Left cardiac atrium (tissue), 4 donors: ENCODE measurements at places on chromosomes 11 and 22.
A peak's percentile ranks its signal among the peaks of the same experiment; 100 is the strongest.

- DNase-seq, result peak; percentile 47
These were observed 6.5 kb upstream of the SPON1 start for GRCh38 chr11:13955971-13956421.

- no peak for DNase-seq
These were observed 1428.6 kb downstream of the LRRC4C start for GRCh38 chr11:40030867-40031266.

DNA sequence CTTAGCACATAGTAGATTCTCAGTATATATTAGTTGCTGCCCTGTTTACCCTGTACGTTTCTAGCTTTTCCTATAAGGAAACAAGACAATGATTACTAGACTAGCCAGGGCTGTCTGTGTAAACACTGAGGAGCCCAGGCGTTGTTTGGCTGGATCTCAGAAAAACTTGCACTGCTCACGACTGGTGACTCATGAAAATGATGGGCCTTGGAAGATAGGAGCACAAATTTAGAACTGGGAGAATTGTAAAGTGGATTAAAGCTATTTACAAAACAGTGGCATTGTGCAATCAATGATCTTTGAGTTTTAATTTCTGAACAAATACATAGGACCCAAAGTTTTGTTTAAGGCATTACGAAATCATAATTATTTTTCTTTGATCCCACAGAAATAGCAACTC, 276.9 kb downstream of the FAM76B start:
- peak; percentile 48 for DNase-seq

GRCh38 chr22:37263966-37264887, 18.1 kb upstream of the CYTH4 start:
- DNase-seq, result no peak

DNA sequence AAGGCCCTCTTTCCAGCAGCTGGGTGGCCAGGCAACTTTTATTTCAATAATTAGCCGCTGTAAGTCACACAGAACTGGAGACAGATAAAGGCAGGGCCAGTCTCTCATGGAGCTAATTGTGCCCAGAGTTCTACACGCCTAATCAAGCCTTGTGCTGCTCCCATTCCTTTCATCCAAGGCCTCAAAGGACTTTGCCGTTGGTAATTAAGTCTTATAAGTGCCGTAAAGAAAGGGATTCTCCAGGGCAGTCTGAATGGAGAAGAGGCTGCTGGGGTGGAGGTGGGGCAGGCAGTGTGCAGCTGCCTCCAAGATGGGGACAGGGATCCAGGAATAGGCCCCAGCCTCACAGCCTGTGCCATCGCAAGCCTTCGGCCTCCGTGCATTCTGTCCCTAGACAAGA, 357.9 kb downstream of the TENM4 start:
- DNase-seq, result no peak

- no peak for DNase-seq
These were observed 413.7 kb downstream of the TMEM135 start for GRCh38 chr11:87451395-87451794.

- DNase-seq, result no peak
These were observed 21.6 kb upstream of the FXYD6 start for GRCh38 chr11:117898059-117898458.

DNA sequence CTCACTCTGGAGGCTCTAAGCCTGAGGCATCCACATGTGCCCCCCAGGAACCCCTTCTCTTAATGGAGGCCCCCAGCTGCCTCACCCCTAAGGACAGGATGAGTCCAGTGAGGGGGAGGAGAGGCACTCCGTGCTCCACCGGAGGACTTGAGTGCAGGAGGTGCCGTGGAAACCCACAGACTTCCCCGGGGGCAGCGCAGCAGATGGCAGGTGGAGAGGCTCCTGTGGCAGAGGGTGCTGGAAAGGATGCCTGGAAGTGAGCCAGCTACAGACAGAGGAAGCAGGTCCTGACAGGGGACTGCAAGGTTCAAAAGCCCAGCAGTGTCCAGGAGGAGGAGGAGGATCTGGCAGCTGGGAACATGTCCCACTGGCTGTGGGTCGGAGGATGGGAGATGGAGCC, 1384.0 kb downstream of the TBC1D22A start:
- no peak for DNase-seq

DNA sequence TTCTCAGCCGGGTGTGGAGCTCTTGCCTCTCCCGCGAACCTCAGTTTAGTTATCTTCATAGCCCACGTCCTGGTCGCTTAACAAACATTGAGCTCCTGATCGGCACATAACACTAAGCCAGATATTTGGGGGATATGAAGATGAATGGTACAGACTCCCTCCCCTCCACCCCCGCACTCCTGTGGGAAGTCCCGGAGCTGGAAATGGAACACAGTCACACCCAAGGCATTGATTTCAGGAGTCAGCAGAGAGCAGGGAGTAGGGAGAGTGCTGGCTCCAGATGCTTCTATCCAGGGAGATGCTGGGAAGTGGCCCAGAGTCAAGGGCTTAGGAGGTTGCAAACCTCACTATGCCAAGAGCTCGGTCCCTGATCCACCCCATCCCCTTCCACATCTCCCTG, 26.1 kb upstream of the CABP7 start:
- no peak for DNase-seq

DNA sequence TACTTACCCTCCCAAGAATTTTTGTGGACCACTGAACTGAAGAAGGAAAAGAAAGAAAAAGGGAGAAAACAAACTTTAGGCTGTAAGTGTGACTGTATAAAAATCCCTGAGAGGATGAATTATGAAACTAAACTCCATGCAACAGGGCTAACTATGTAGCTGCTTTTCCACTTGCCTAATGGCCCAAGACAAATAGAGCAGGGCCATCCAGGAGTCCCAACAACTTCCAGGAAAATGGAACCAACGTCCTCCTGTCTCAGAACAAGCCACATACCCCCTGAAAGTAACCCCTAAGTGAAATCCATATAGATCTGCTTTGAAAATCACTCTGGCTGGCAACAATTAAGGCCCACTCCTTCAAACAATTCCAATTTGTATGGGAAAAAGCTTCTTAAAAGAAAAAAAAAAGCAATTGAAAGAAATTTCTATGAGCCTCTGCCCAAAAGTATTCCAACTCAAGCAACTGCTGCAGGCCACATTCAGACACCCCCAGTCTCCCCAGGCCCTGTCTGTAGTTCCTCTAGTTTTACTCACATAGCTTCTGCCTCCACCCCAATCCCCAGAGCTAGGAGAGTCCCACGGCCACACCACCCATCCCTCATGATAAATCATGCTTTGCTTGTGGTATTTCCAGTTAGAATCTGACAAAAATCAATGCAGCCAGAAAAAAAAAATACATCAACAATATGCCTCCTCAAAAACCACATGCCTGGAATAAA, 12.7 kb downstream of the RBFOX2 start:
- no peak for DNase-seq

GRCh38 chr11:35089666-35090065, 49.3 kb upstream of the CD44 start:
- no peak for DNase-seq

DNA sequence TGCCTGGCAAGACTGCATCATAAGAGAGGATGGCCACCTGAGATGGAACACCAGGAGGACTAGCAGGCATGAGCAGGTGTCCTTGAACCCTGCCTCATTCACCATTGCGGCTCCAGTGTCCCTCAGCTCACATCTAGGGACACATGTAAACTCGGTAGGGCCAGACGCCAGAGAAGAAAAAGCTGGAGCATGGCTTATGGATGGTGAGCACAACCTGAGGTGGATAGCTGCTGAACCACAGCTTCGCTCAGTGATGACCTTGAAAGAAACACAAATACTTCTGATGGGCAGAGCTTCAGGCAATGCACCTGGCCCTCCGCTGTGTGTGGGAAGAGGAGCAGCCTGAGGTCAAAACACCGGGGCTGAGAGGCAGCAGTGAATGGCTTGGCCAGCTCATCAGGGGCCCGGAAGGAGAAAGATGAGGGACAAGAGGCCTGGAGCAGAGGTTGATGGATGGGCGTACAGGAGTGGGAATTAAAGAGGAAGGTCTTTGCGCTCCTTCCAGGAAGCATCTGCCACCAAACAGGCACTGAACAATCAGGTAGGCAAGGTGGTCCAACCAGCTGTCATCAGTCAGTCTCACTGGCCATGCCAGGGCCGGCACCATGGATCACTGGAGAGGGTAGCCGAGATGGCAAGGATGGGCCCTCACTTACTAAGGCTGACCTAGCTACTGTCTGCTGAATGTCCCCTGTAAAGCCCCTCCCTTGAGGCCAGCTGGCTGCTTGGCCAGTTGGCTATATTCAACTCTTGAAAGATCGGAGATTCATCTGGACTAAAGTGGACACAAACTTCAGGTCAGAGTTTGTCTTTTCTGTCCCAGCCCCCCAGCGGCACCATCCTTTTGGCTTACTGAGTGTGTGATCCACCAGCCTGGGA, 89.7 kb downstream of the MYEOV start:
- DNase-seq, result no peak

GRCh38 chr11:28303477-28304191, 195.4 kb downstream of the METTL15 start:
- DNase-seq, result no peak

- DNase-seq, result peak; percentile 66
These were observed 77.8 kb downstream of the UBASH3B start for GRCh38 chr11:122733318-122733717.

DNA sequence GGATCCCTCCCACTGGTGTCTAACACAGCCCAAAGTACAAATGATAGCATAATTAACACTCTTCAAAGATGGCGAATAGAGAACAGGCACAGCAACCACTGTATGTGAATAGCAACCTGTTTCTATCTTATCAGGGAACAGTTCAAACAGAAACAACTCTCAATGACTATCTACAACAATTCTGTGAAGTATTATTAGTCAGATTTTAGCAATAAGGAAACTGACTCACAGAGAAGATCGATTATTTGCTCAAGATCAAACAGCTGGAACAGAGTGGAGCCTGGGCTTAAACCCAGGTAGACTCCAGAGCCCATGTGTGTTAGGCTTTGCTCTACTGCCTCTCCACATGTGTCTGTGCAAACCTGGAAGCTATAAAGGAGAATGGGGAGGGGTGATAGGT, 88.7 kb downstream of the C11orf58 start:
- DNase-seq, result no peak

- DNase-seq, result no peak
These were observed 11.1 kb downstream of the C11orf91 start for GRCh38 chr11:33689501-33689900.

- DNase-seq, result no peak
These were observed 148.1 kb upstream of the BLID start for GRCh38 chr11:122264121-122264520.

GRCh38 chr11:3089236-3090061, 32.2 kb upstream of the CARS1 start:
- no peak for DNase-seq

- DNase-seq, result no peak
These were observed 812.2 kb downstream of the BRD1 start for GRCh38 chr22:49015459-49015858.

- DNase-seq, result no peak
These were observed 26.0 kb downstream of the IL10RA start for GRCh38 chr11:118012083-118012669.

DNA sequence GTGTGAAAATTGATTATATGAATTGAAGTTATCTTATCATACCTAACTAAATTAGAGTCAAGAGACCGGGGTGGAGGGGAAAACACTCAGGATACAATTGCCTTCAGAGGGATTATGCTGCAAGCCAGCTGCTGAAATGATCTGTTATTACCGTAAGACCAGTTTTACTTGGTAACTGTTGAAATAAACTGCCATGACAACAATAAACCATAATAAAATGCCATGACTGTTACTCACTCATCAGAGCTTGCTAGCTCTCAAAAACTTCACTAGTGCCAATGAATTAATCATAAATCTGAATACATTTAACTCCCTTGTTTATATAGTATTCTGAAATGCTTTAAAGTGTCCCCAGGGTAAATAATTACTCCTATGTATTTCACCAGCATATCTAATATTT, 68.2 kb downstream of the CASP12 start:
- no peak for DNase-seq

- no peak for DNase-seq
These were observed 623 bp downstream of the NDUFS8 start for GRCh38 chr11:68031144-68031464.

GRCh38 chr11:36098087-36098486, 154.2 kb downstream of the LDLRAD3 start:
- DNase-seq, result peak; percentile 64

GRCh38 chr22:37893583-37893983, 12.5 kb upstream of the MICALL1 start:
- no peak for DNase-seq

DNA sequence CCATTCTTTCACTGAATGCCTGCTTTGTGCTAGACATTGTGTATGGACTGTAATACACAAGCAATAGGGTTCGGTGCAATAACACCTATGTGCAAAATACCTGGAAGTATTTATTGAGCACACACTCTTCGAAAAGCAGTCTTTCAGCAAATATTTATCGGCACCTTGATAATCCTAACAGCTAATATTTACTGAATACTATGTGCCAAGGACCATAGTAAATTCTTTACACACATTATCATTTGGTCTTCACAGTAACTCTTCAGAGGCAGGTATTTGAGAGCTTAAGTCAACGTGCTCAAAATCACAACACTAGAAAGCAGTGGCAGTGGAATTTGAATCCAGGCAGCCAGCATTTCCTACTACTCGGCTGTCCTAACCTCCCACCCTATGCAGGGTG, 2.2 kb downstream of the B3GNT6 start:
- DNase-seq, result no peak

- DNase-seq, result no peak
These were observed 1196.2 kb upstream of the TENM4 start for GRCh38 chr11:80636999-80637398.
